ENCODE measurements at places on chromosomes 3 and 15.

DNA sequence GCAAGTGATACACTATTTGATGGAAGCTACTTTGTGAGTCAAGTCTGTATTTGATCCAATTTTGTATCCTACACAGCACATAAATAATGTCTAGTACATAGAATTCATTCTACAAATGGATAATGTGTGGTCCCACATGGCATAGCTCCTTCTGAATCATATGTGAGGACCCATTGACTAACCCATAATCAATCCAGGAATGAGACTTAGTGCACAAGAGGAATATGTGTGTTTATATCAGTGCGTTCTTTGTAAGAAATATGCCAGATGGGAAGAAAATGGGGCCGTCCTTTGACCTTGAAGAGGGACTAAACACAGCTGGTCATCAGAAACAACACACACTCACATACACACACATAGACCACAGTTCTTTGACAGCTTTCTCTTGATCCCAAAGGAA, 282.7 kb upstream of the SEMA6D start:
- DNase-seq, result no peak

- DNase-seq, result no peak
Measured at GRCh38 chr3:33942483-33943150, 144.2 kb downstream of the PDCD6IP start.

GRCh38 chr3:148943506-148944205, 47.7 kb upstream of the GYG1 start:
- DNase-seq, result peak; percentile 31

DNA sequence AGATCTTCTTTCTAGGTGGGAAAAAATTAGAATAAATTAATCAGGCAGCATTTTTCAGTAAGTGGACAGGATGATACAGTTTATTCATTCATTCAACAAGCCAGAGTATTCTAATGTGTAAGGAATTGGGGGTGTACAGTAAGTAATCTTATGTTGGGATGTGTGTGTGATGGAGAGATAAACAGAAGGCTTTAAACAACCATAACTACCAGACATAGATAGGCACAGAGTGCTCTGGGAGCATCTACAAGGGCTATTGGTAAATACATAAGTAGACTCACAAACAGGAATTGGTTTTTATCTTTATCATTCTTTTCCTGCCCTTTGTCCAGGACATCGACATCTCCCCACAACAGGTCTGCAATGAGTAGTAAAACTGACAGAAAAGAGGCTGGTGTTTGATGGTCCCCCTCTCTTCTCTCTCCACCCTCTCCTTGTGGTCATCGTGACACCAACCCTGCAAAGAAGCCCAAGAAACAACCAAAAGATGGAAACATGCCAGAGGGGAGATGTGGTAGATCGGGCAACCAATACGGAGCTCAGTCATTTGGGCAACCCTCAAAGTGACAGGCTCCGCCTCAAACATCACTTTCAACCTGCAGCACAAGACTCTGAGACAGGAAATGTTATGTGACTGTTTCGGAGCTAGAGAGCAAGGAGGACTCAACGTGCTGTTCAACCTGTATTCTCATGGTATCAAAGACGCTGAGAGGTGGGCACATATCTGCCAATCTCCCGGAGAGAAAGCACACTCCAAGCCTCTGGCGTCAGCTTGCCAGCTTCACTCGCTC, 28.7 kb upstream of the B3GNT5 start:
- DNase-seq, result no peak

- no peak for DNase-seq
Measured at GRCh38 chr3:73762855-73763254, 138.1 kb upstream of the PDZRN3 start.

DNA sequence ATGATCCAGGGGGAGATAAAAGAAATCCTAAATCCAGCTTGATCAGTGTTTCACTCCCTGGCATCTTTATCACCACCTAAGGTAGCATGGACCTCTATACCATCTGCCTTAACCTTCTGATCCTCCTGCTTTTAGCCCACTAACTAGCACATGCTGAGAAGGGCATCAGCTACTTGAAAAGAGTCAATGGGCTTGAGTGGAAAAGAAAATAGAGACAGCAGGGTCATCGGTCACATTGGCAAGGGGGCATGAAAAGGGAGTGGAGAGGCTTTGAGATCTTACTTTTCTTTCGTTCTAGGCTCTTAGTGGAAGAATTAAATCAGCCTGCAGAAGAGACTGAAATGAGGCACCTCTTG, 239 bp upstream of the ZFYVE19 start:
- no peak for DNase-seq

GRCh38 chr15:34718681-34719665, 35.8 kb downstream of the GJD2 start:
- DNase-seq, result no peak

DNA sequence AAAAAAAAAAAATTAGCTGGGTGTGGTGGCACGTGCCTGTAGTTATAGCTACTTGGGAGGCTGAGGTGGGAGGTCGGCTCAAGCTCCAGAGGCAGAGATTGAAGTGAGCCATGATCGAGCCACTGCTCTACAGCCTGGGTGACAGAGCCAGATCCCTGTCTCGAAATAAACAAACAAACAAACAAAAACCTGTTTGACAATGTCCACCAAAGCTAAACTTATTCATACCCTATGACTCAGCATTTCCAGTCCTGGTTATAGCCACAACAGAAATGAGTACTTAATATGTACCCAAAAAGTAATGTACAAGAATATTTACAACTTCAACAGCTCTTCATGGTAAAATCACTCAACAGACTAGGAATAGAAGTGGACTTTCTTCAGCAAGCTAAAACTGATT, 31.1 kb downstream of the SERP1 start:
- no peak for DNase-seq

GRCh38 chr3:182246870-182247269, 535.1 kb downstream of the SOX2 start:
- DNase-seq, result no peak

DNA sequence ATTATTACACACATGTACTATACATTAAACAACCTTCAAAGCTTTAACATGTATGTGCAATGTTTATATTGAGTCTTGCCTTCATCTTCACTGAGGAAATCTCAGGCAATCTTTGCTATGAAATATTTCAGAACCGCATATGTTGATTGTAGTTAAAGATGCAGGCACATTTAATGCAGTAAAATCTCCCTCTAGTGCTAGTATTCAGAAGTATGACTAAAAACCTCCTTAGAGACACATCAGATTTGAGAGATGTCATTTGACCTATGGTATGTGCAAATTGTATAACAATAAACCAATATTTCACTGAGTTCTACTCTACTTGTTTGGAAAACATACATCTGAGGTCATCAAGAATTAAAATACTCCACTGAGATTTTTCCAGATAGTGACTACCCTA, 123.8 kb upstream of the C15orf61 start:
- DNase-seq, result no peak

GRCh38 chr15:67411486-67411885, 109.4 kb upstream of the C15orf61 start:
- DNase-seq, result no peak

GRCh38 chr3:136277634-136278033, 27.5 kb downstream of the PCCB start:
- DNase-seq, result no peak

GRCh38 chr3:62566022-62566557, 192.7 kb upstream of the FEZF2 start:
- no peak for DNase-seq

- DNase-seq, result no peak
Measured at GRCh38 chr3:66401157-66401550, 99.7 kb downstream of the LRIG1 start.

- DNase-seq, result no peak
Measured at GRCh38 chr15:72786676-72787345, 3.3 kb upstream of the ADPGK start.

GRCh38 chr3:151774910-151775309, 39.0 kb upstream of the AADAC start:
- no peak for DNase-seq

DNA sequence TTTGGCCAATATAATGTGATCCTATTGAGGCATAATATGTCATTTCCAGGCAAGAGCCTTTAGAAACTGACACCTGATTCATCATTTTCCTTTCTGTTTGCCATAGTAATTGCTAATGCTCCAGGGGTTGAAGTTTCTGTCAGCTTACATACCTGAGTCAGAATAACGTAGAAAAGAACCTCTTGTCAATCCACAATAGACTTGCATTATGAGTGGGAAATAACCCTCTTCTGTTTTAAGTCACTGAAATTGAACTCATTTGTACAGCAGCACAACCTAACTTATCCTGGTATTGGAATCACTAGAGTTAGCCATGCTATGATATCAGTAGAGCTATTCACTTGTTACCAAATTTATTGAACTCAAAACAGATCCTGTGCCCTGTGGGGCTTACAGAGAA, 101.7 kb upstream of the TP63 start:
- DNase-seq, result no peak

- DNase-seq, result peak; percentile 59
Measured at GRCh38 chr3:46705022-46705530, 3.9 kb downstream of the TMIE start.

DNA sequence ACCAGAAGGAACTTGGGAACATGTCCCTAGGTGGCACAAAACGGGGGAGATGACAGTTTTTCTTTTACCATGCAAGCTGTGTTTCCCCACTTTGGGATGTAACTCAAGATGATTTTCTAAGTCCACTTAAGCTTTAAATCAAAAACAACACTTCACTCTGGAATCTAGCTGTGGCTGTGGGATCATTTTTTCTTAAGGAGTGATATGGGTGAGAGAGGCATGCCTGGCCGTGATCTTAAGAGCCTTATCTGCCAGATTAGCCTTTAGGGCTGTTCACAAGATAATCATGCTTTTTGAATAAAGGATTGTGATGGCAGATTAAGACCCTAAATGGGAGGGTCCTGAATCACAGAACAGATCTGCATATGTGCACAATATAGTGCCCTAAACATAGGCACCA, 384.8 kb upstream of the SEMA6D start:
- no peak for DNase-seq

DNA sequence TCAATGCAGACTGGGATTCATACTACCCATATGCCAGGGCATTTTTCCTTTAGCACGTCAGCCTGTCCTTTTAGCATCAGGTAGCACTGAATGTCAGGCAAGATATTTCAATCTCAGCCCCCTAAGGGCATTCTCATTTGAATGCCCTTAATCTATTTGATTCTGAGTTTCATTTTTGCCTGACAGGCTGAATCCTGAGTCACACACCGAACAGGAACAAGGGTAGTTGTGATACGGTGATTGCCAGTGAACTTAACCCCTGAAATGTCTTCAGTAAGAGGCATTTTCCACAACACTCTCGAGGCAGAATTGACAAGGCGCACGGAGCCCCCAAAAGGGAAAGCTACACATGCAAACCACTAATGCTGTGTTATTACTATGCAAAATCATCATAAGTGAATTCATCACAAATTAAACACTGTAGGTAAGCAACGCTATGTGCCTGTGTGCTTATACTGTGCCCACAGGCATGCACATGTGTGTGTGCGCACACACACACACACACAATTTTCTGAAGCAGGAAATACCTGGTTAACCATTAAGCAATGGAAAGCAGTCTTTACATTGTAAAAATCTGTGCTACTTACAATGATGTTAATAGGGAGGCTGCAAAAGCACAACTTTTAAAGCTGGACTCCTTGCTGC, 130.4 kb downstream of the ZNF385D start:
- no peak for DNase-seq

DNA sequence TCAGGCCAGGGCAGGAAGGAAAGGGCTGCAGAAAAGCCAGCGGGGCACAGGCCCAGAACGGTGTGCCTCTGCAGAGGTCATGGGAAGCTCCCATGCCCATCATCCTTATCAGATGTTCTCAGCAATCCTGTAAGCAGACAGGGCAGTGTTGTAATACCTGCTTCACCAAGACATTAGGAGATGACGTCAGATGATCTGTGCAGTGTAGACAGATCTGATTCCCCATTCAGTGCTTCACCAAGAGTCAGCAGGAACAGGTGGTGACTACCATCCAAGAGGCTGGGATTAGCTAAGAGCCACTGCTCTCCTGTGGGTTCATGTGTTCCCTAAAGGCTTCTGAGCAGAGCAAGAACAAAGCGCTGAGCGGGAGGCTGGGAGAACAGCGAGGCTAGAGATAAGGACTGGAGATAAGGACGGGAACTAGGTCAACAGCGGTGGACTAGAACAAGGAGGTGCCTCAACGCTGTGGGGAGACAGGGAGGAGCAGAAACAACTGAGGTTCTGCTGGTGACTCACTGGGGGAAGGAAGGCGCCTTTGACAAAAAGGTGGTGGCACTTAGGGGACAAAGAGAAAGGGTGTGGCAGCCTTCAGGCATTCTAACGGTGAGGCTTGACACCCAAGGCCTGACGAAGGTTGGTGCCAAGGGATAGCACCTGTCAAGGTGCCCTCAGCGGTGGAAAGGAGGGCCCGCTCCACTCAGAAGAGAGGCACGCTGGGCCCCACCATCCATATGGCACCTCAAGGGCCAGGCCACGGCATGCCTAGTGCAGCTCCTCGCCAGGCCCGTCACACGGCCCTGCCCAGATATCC, 28.4 kb downstream of the CCDC12 start:
- DNase-seq, result peak; percentile 89

DNA sequence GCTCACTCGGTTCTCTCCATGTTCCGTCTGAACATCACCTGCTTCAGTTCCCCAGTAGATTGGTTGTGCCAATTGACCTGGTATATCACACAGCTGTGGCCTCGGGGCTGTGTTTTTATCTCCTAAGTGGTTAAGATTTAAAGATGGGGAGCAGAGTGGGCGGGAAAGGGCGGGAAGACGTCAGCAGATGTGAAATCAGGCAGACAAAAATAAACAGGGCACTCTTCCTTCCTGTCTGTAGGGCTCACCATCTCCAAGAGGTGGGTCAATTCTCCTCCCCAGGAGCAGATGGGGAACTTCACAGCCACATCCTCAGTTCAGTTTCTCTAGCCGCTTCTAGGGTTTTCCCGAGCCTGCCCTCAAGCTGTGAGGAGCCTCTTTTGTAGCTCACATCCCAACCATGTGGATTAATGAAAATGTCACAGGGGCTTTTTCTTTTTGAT, 26.8 kb upstream of the LIMD1 start:
- DNase-seq, result peak; percentile 27

DNA sequence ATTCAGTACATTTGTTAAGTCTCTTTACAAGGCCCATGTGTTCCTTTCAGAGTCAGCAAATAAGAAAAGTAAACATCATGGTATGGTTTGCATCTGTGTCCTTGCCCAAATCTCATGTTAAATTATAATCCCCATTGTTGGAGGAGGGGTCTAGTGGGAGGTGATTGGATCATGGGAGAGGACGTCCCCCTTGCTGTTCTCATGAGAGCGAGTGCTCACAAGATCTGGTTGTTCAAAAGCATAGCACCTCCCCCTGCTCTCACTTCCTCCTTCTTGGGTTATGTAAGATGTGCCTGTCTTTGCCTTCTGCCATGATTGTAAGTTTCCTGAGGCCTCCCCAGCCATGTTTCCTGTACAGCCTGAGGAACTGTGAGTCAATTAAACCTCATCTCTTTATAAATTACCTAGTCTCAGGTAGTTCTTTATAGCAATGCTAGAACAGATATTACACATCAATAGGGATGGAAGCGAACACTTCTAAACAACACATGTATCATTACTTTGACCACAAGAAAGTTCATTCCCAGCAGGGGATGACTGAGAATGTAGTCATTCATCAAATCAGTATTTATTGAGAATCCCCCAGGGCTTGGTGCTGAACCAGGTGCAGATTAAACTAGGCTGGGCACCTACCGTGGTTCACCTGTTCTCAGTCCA, 4.1 kb downstream of the EFCAB12 start:
- no peak for DNase-seq

Measured in central memory CD4-positive, alpha-beta T cell (primary cell).